Memory B cell (primary cell): ENCODE measurements at places on chromosomes 2 and 18.

DNA sequence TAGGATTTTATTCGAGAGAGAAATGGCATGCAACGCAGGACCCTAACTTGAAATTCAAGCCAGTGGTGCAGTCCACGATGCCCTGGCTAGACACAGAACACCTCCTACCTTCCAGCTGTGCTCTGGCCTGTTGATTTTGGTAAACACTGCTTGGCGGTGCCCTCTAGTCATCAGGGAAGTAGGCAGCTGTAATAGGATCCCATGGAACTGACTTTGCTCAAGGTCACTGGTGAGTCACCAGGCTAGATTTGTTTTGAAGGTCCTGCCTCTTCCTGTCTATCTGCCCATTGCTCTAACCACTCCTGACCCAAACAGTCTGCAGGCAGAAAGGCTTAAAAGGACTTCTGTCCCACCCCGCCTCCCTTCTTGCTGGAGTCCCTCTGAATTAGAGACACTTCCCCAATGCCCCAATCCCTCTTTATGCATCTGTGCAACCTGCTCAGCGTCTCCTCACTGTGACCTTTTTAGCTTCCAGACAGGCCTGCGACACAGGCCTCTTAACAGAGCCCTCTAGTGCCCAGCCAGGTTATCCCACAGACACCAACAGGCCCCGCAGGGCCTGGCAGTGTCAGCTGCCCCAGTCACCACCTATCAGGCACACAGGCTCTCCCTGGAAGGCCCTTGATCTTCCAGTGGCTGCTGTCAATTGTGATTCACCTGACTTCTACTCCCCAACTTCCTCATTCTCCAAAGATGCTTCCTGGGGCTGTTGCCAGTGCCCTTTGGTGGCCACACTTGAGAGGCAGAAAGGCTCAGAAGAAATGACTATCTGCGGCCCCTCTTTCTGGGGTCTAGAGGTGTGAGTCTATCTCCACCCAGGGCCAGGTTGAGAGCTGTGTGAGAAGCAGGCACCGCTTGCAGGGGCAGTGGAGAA lies 5.2 kb downstream of the TMEM127 start:
- no peaks in the 10 kb centered on the region for H3K27me3 ChIP-seq
- peaks cover 50% of the 10 kb centered on the region for H3K4me1 ChIP-seq
- peak overlapping the region; percentile 79 for H3K27ac ChIP-seq
- peaks cover 5% of the 10 kb centered on the region for H3K36me3 ChIP-seq
- no peak for DNase-seq

DNA sequence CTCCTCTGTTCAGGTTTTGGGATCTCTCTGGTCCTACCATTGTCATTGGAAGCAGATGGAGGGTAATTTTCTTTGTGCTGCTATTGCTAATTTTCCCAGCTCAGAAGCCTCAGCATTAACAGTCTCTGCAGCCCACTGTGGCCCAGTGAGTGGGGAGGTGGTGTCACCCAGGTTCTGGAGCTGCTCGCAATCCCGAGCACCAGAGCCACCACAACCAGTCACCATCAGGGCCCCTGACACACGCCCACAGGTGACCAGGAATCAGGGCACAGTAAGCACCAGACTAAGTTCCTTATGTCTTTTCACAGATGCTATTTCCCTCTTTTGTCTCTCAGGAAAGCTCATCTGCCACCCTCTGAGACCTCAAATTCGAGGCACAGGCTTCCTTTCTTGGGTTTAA lies 87.9 kb downstream of the SEPTIN10 start:
- no peak for DNase-seq
- H3K4me3 ChIP-seq = no peak overlapping the region
- no peak overlapping the region for H3K27ac ChIP-seq
- H3K4me1 ChIP-seq = no peaks in the 10 kb centered on the region
- H3K36me3 ChIP-seq = no peaks in the 10 kb centered on the region
- H3K27me3 ChIP-seq = peaks cover 13% of the 10 kb centered on the region

- no peak overlapping the region for H3K27ac ChIP-seq
- peaks cover 9% of the 10 kb centered on the region for H3K36me3 ChIP-seq
- H3K27me3 ChIP-seq = no peaks in the 10 kb centered on the region
- no peak for DNase-seq
- no peak overlapping the region for H3K4me3 ChIP-seq
Measured at GRCh38 chr2:169571571-169571970, 2.1 kb downstream of the FASTKD1 start.

DNA sequence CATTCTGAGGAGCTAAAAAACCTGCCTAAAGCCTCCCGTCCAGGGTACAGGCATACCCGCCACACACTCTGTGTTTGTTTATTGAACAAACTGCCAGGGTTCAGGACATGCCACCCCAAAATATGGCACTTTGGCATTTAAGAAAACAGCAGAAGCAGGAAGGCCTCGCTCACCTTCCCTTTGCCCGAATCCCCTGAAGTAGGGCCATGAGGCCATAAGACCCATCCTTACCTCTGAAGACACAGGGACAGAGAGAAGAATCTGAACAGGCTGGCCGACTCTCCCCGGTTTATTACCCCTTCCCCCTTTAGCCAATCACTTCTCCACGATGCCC lies 1.7 kb upstream of the NEURL3 start:
- no peaks in the 10 kb centered on the region for H3K36me3 ChIP-seq
- no peak for DNase-seq
- H3K27me3 ChIP-seq = peaks cover 4% of the 10 kb centered on the region

DNA sequence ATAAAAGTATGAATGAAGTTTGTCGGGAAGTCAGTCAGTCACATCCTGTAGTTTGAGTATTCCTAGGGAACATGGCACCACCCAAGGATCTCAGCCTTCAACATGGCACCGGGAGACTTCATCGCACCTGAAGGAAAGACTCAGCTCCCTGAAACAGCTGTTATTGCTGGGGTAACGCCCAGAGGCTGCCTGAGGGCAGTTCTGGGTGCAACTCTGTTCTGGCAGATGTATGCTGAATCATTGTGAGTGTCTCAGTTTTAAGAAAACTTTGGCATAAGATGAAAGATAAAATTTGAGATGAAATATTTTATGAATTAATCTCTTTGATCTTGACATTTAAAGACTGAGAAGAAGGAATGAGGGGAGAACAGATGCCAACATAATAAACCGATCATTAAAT lies 49.9 kb upstream of the SERPINB2 start:
- no peaks in the 10 kb centered on the region for H3K36me3 ChIP-seq
- no peak overlapping the region for H3K27ac ChIP-seq
- H3K4me3 ChIP-seq = no peak overlapping the region
